Calu3 (cell line): ENCODE measurements at places on chromosomes 13 and 19.

GRCh38 chr13:96785986-96786385, 208.3 kb downstream of the OXGR1 start:
- DNase-seq = no peak

DNA sequence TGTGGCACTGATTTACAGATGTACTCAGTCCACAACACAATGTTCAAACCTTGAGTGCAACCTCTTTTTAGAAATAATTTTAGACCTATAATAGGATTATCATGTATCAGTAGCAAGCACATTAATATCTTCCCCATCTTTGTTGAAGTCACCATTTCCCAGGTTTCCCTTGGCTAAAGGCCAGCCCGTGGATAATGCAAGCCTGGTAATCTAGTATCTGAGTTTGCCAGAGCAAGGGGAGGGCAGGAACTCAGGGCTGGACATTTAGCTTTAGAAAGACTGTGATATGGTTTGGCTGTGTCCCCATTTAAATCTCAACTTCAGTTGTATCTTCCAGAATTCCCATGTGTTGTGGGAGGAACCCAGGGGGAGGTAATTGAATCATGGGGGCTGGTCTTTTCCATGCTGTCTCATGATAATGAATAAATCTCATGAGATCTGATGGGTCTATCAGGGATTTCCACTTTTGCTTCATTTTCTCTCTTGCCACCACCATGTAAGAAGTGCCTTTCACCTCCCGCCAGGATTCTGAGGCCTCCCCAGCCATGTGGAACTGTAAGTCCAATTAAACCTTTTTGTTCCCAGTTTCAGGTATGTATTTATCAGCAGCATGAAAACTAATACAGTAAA, 37.7 kb downstream of the SLC6A16 start:
- DNase-seq = no peak

- DNase-seq = no peak
Measured at GRCh38 chr13:64165826-64166225, 2750.2 kb upstream of the PCDH20 start.

DNA sequence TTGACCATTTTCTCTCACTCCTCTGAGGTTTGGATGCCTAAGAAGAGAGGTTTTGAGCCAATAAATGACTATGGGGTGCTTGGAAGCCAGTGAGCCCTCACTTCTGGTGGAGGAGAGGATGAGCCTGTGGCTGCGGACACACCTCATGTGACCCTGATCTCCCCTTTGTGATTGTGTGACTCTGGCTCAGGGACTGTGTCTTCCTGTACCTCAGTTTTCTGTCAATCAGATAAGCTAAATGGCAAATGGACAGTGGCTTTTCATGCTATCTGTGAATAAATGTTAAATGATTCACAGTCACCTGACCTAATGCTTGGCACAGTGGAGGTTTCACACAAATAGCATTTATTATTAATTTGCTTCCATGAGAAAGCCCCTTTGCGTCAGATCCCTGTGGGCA, 2.7 kb downstream of the PSG8 start:
- DNase-seq = no peak

GRCh38 chr13:114152831-114153371, 20.5 kb upstream of the RASA3 start:
- no peak for DNase-seq

GRCh38 chr13:99506634-99507033, 5.4 kb downstream of the TM9SF2 start:
- DNase-seq = no peak

GRCh38 chr13:106183410-106184065, 351.9 kb downstream of the EFNB2 start:
- DNase-seq = no peak

- no peak for DNase-seq
Measured at GRCh38 chr13:113855931-113856715, 7.8 kb downstream of the GAS6 start.

- DNase-seq = no peak
Measured at GRCh38 chr19:47730910-47731309, 14.4 kb upstream of the NOP53 start.
